NCI-H2227 treated with DMSO at 0.1 percent for 48 hours (cell line): ENCODE measurements at places on chromosomes 16 and 17.

GRCh38 chr16:30728899-30729672, 19.1 kb upstream of the PHKG2 start:
- no peak for DNase-seq

GRCh38 chr17:81926451-81927151, 934 bp downstream of the MAFG start:
- no peak for DNase-seq

DNA sequence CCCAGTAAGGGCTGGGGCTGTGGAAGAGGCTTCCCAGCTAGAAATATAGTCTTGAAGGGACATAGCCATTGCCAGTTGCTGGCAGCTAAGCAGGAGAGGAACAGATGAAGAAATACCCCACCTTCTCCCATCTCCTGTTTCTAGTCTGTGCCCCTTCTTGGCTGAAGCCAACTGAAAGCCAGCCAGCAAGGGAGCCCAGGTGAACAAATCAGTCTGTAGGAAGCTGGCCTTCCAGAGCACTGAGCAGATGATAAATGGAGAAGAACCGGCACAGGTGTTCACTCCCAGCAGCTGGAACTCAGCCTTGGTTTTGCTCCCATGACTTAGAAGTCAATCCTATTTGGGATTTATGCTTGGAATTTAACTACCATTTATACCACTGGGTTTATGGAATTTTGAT, 69.2 kb upstream of the DHX40 start:
- no peak for DNase-seq

- DNase-seq: no peak
These were observed 115.4 kb upstream of the GNAO1 start for GRCh38 chr16:56075732-56076388.

GRCh38 chr17:81020443-81020766, 14.5 kb upstream of the BAIAP2 start:
- no peak for DNase-seq

GRCh38 chr16:57041182-57042156, 50.9 kb upstream of the CPNE2 start:
- no peak for DNase-seq

DNA sequence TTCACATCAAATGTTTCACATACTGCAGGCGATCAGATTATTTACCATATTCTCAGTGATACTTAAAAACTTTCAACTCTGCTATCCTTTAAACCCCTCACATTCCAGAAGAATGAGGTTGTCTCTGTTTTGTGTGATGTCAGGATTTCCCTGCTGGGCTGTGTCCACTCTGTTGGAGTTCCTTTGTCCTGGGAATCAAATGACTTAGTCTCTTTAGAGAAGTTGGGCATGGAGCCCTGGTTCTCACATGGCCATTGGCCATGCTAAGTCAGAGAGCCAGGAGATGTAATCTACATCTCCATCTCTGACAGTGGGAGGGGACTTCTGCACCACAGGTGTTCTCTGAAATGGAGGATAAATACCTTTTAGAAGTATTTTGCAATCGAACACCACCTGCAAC, 205.1 kb upstream of the MAF start:
- DNase-seq: no peak

DNA sequence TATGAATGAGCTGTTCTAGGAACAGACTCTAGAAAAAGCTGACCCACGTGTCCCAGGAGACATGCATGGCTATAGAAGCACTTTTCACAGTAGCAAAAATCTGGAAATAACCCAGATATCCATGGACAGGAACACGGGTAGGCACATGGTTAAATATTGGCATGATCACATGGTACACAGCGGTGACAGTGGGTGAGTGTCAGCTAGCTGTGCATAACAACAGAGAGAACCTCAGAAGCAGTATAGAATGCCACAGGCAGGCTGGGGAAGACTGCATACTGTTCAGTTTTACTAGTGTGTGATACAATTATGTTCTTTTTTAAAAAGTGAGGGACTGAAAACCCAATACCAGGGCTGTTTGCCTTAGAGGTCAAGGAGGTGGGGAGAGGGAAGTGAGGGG, 31.4 kb downstream of the EPN2 start:
- no peak for DNase-seq

- no peak for DNase-seq
These were observed 992 bp downstream of the GDPD1 start for GRCh38 chr17:59221159-59221847.

- peak; percentile 47 for DNase-seq
These were observed 90.7 kb downstream of the PITPNC1 start for GRCh38 chr17:67467500-67468455.

- DNase-seq: no peak
These were observed 69.8 kb downstream of the YPEL2 start for GRCh38 chr17:59401274-59401673.

- no peak for DNase-seq
These were observed 6.9 kb upstream of the EFTUD2 start for GRCh38 chr17:44906010-44906646.

DNA sequence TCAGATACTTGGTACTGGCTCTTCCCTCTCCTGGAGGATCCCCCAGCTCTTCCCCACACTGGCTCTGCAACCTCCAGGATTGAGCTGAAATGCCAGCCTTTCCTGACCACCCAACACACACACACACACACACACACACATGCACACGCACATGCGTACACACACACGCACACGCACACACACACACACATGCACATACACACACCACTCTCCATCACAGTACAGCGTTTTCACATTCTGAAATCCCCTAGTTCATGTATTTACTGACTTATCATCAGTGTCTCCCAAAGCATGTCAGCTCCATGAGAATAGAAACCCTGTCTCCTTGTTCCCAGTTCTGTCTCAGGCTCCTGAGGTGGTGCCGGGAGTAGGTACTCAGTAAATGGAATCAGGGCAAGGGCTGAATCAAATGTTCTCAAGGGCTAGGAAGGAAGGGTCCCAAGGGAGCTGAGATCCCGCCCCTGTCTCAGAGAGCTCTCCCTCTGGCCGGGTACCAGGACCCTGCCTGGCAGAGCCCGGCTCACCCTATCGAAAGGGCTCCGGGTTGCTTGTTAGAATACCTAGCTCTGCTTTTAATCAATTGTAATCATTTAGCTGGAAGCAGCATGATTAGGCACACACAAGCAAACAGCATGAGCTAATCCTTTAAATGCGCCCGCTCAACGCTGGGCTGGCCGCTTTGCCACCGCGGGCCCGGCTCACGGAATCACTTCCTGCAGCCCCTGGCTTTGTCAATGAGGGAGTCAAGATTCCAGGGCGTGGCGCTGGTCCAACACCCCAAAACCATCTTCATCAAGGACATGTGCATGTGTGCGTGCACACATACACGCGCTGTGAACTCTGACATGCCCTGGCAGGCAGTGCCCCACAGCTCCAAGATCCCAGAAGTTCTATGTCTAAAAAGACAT, 140.7 kb downstream of the C16orf78 start:
- no peak for DNase-seq

DNA sequence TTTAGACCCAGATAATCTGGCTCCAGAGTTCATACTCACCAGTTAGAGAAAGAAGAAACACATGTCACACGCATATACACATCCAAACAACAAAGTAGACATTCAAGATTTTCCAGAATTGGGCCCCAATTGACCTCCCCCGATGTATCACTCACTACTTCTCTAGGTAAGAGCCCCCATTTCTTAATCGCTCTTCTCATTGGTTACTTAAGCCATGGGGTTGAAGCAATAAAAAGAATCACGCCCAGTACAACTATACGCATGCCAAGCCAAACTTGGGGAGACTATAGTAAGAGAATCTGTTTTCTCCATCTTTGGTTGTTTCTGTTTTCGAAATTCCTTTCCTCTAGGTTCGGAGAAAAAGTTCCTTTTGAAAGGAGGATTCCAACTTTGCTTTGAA, 565 bp downstream of the DDX52 start:
- DNase-seq: peak; percentile 36

DNA sequence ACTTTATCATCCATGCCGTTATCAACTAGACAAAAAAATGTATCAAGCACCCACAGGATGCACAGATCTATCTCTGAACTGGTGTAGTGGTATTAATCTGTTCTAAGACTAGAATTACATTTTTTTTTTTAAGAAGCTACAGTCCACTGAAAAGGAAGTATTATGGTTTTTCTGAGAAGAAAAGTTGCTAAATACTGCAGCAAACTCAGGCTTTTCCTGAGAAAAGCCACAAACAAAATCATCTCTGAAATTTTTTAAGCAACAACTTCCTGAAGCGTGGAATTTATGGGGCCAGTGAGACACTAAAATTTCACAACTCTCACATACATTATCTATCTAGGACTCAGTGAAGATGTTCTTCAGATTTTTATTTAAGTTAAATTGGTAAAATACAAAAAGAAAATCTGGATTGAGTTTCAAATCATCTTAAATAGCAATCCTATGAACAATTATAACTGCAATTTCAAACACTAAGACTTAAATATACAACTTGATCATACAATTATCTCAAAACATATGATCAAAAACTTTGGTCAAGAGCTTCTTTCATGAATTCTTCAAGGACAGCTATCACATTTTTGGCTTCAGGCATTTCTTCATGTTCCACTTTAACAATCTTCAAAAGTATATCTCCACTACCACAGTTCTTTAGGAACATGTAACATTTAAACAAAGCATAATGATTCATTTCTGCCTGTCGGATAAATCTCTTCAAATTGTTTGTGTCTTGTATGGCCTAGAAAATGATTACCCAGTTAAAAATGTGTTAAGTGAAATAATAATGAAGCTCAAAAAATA, 10.5 kb downstream of the C17orf75 start:
- DNase-seq: no peak

DNA sequence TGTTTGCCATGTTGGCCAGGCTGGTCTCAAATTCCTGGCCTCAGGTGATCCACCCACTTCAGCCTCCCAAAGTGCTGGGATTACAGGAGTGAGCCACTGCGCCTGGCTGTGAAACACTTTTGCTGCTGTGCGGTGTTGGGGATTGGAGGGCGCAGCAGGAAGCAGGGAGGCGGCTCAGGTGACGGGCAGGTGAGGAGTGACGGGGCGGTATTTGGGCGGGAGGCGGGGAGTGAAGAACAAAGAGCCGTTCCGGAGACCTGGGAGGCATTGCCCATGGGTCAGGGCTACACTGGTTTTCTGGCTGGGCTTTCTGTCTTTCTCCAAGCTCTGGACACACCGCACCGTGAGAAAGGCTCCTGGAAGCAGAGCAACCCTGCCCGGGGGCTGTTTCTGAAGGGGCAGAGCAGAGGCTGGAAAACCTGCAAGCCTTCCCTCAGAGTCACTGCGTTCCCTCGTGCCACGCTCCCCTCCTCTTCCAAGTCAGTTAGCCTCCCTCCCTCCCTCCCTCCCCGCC, 22.1 kb downstream of the CRISPLD2 start:
- DNase-seq: no peak

GRCh38 chr16:70753228-70753627, 47.7 kb downstream of the VAC14 start:
- no peak for DNase-seq

- no peak for DNase-seq
These were observed 416.7 kb downstream of the WWOX start for GRCh38 chr16:78516006-78516736.

DNA sequence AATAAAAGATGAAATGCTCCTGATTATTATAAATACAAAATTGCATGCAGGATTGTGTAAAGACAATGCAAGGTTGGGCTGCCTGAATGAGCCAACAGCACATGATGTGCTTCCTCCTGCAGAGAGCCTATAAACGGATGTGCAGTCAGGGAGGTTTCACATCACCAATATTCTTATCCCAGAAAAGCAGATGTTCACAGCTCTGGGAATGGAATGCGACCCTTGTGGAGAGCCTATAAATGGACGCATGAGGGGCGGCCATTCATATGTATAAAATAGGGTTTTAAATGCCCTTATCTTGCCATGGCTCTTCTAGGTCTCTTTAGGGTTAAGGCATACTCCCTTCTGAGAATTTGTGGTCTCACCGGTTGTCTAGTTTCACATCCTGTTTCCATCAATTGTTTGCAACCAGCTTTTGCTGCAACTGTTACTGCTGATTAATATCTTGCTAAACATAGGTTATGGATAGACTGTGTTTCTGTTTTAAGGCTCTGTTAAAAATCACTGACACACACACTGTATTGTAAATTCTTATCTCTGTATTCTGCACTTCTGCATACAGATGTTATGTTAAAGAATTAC, 31.9 kb downstream of the SLFN11 start:
- DNase-seq: no peak

- no peak for DNase-seq
These were observed 80.9 kb downstream of the ARHGAP23 start for GRCh38 chr17:38508954-38509771.

GRCh38 chr17:77214328-77214727, 73.6 kb downstream of the SEC14L1 start:
- DNase-seq: no peak

GRCh38 chr16:14263011-14263410, 191.9 kb downstream of the MRTFB start:
- no peak for DNase-seq

GRCh38 chr16:81478876-81479511, 34.4 kb downstream of the CMIP start:
- no peak for DNase-seq

GRCh38 chr17:81676906-81677305, 6.7 kb downstream of the ARL16 start:
- no peak for DNase-seq

DNA sequence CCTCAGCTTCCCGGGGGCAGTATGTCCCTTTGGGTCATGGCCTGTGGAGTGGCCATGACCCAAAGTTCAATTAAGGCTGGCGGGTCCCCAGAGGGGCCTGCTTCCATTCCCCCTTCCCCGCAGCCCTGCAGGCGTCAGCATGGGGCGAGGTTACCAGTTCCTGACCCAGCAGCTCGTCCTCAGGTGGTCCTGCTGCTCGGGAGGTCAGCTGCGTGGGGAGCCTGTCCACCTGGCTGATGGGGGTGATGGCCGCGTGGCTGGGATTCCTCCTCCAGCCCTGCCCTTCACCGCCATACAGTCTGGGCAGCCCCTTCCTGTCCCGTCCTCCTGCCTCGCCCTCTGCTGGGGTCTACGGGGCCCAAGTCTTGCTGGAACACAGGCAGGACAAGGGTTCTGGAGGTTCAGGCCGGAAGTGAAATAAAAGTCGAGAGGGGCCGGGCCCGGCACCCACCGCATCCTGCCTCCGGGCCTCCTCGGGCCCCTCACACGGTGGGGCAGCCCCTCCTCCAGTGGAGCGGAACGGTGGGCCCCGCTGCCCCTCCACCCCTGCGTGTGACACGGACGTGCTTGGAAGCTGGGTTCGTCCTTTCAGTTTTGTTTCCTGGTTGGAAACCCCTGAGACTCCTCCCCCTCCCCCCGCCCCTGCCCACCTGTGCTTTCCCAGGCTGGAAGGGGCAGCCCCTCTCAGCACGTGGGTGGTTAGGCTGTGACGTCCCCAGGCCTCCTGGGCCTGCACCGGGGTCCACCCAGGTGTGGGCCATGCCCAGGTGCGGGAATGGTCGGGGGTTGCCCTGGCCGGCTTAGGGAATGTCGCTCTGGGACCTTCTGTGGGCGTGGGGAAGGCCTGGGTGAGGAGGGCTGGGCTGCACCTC, 6.8 kb downstream of the UBALD2 start:
- no peak for DNase-seq

DNA sequence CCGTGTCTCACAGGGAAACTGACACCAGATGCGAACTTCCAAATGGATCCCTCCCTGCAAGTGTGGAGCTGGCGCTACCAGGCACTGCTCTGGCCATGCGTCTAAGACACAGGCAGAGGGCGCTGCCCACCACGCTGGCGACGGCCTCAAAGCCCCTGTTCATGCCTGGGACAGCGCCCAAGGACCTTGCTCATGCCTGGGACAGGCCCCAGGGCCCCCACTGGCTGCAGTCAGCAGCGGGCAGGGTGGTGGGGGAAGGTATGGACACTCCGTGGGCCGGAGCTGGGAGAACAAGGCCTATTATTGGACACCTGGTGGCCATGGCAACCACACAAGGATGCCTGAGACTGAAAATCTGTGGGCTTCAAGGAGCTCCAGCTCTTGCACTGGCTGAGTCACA, 8.8 kb downstream of the ZG16B start:
- DNase-seq: peak; percentile 42

- peak; percentile 91 for DNase-seq
These were observed 5.3 kb downstream of the GPRC5B start for GRCh38 chr16:19879241-19879792.
